ENCODE measurements at places on chromosomes 6 and 20.

GRCh38 chr6:30613251-30614043, 3.6 kb downstream of the PPP1R10 start:
- no peak for DNase-seq
- peaks cover 46% of the 10 kb centered on the region for H3K36me3 ChIP-seq
- H3K4me3 ChIP-seq, result peak overlapping the region; percentile 99
- H3K27ac ChIP-seq, result peak overlapping the region; percentile 31
- peaks cover 34% of the 10 kb centered on the region for H3K27me3 ChIP-seq

- H3K27ac ChIP-seq, result no peak overlapping the region
- DNase-seq, result no peak
- no peak overlapping the region for H3K4me3 ChIP-seq
Observed at GRCh38 chr20:35267092-35267491, 10.8 kb downstream of the MMP24OS start.

GRCh38 chr6:53216301-53216700, 67.7 kb upstream of the GCM1 start:
- DNase-seq, result no peak
- no peak overlapping the region for H3K27ac ChIP-seq
- H3K36me3 ChIP-seq, result peaks cover 2% of the 10 kb centered on the region
- H3K27me3 ChIP-seq, result no peaks in the 10 kb centered on the region
- no peak overlapping the region for H3K4me3 ChIP-seq
- peaks cover 11% of the 10 kb centered on the region for H3K4me1 ChIP-seq

GRCh38 chr6:165566088-165566828, 96.8 kb downstream of the PDE10A start:
- no peak overlapping the region for H3K4me3 ChIP-seq
- no peak for DNase-seq
- no peak overlapping the region for H3K27ac ChIP-seq
- peaks cover 2% of the 10 kb centered on the region for H3K4me1 ChIP-seq

DNA sequence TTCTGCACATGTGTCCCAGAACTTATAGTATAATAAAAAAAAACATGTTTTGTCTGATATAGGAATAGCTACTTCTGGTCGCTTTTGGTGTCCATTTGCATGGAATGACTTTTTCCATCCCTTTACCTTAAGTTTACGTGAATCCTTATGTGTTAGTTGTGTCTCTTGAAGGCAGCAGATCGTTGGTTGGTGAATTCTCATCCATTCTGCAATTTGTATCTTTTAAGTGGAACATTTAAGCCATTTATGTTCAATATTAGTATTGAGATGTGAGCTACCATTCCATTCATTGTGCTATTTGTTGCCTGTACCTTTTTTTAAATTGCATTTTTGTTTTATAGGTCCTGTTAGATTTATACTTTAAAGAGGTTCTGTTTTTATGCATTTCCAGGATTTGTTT, 55.1 kb upstream of the PHIP start:
- peaks cover 9% of the 10 kb centered on the region for H3K36me3 ChIP-seq
- H3K27me3 ChIP-seq, result no peaks in the 10 kb centered on the region
- H3K4me3 ChIP-seq, result no peak overlapping the region
- H3K27ac ChIP-seq, result no peak overlapping the region

GRCh38 chr6:126039284-126039683, 52.9 kb downstream of the TRMT11 start:
- H3K4me3 ChIP-seq, result no peak overlapping the region
- H3K27ac ChIP-seq, result no peak overlapping the region
- peaks cover 37% of the 10 kb centered on the region for H3K36me3 ChIP-seq
- H3K27me3 ChIP-seq, result no peaks in the 10 kb centered on the region
- H3K4me1 ChIP-seq, result peaks cover 21% of the 10 kb centered on the region

GRCh38 chr20:1671891-1672669, 14.5 kb upstream of the SIRPG start:
- H3K27ac ChIP-seq, result no peak overlapping the region
- no peak overlapping the region for H3K4me3 ChIP-seq
- H3K27me3 ChIP-seq, result peaks cover 29% of the 10 kb centered on the region
- H3K4me1 ChIP-seq, result no peaks in the 10 kb centered on the region

DNA sequence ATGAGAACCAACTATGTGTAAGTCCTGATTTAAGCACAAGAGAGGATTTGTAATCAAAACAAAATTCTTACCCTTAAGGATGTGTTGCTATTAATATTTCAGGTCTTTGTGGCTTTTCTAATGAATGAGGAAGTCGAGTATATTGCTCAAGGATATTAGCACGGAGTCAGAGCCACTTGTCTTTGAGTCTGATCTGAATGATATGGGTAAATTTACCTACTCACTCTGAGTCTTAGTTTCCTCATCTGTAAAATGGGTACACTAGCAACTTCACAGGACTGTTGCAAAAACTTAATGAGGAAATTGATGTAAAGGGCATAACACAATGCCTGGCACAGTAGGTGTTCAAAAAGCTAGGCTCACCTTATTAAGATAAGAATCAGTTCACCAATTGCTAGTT, 30.0 kb upstream of the QKI start:
- no peak overlapping the region for H3K4me3 ChIP-seq
- no peaks in the 10 kb centered on the region for H3K27me3 ChIP-seq
- no peak overlapping the region for H3K27ac ChIP-seq
- H3K36me3 ChIP-seq, result no peaks in the 10 kb centered on the region

DNA sequence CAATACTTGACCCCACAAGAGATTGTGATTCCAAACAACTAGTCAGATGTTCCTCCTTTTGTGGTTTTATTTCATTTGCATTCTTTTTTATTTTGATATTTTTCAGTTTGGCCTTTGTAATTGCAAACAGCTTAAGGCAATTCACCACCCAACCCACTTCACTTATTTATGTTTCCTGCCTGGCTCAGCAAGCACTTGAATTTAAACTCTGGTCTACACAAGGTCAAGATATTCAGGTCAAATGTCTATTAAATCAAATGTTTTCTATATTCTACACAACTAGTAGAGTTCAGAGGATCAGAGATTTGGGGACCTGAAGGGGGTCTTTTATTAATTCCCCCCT, 100.1 kb downstream of the SGK1 start:
- no peaks in the 10 kb centered on the region for H3K36me3 ChIP-seq
- no peak overlapping the region for H3K4me3 ChIP-seq
- no peak for DNase-seq
- H3K27ac ChIP-seq, result no peak overlapping the region
- H3K27me3 ChIP-seq, result no peaks in the 10 kb centered on the region
- H3K4me1 ChIP-seq, result no peaks in the 10 kb centered on the region

GRCh38 chr6:167426084-167426483, 101.2 kb downstream of the TTLL2 start:
- peaks cover 17% of the 10 kb centered on the region for H3K36me3 ChIP-seq
- H3K27me3 ChIP-seq, result no peaks in the 10 kb centered on the region
- no peak overlapping the region for H3K4me3 ChIP-seq
- peaks cover 23% of the 10 kb centered on the region for H3K4me1 ChIP-seq

DNA sequence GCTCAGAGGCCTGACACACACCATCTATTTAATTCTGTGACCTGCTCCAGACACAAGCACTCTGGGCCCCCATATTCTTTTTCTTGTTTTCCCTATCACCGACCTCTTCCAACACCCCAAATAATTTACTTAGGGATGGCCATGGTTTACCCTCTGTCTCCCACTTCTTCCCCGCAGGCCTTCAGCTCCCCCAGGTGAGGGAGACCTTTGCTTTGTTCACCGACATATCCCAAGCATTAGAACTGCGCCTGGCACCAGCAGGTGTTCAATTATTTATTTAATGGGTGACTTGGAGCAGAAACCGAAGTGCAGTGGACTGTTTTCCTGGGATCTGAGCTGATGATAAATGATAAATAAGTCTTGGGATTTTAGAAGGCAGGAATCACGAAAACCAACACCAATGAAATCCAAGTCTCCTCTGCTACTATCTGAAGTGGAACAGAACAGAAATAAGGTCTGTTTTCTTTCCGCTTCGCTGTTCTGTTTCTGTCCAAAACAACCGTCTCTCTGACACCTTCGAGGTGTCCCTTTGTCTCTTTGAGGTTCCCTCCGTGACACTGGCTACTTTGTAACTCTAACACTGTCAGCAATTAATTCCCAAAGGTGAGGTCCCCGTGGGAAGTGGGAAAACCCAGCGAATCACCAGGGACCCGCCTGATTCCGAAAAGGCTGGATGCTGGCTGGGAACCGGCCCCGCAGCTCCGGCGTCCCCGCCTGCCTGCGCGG, 1.1 kb upstream of the RIN2 start:
- peak overlapping the region; percentile 97 for H3K4me3 ChIP-seq
- peak overlapping the region; percentile 57 for H3K27ac ChIP-seq
- peaks cover 29% of the 10 kb centered on the region for H3K4me1 ChIP-seq
- H3K36me3 ChIP-seq, result no peaks in the 10 kb centered on the region
- no peak for DNase-seq

DNA sequence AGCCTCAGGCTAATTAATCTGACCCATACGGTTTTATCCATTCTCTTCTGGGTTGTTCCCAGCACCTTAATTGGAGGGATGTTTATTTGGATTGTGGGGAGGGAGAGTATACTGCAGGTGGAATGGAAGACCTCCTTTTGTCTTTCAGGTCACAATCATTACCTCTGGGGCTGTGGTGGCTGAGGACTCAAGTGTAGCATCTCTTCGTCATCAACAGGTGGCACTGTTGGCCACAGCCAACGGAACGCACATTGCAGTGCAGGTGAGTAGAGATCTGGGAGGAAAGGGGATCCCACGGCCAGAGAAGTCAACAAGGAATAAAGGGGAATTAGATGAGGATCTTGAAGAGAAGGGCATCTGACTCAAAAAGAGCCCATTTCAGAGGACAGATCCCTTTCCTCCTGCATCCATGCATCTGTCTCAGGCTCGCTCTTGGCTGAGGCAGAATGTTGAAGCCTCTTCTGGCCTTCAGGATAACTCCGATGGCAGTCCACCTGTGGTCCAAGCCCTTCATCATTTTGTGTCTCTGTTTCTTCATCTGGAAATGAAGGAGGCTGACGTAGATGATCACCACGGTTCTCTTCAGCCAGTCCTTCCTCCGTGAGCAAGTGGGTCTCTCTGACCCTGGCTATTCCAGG, 3.2 kb upstream of the DEF6 start:
- DNase-seq, result peak; percentile 20
- H3K4me1 ChIP-seq, result peaks cover 2% of the 10 kb centered on the region
- peaks cover 4% of the 10 kb centered on the region for H3K36me3 ChIP-seq

DNA sequence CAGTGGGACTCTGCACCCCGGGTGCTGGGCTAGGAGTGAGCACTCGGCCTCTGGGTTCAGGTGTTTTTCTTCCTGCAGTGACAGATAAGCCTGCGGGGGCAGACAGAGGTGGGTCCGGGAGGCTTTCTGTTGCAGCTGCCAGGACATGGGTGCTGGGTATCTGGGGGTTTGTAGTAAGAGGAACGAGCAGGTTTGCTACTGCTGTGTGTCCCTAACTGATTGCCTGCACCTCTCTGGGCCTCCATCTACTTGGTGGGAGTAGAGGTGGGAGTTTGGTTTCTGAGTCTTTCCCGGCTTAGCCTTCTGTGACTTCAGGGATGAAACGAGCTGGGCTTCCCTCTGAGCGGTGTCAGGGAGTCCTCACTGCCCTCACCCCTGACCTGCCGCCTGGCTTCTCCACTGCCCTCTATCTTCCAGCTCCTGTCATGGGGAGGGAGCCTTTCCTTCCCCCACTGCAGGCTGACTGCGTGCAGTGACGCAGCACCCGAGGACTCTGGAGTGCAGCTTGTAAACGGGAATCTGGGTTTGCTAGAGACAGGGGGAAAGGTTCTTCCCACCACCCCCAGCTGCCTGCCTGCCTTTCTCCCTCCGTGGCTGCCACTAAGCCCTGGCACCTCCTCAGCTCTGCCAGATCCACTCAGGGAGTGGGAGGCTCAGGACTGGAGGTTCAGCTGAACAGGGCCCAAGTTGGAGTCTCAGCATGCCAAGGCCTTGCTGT, 6.7 kb downstream of the DLGAP4 start:
- H3K4me1 ChIP-seq, result no peaks in the 10 kb centered on the region
- H3K36me3 ChIP-seq, result peaks cover 2% of the 10 kb centered on the region
- H3K27me3 ChIP-seq, result peaks cover 54% of the 10 kb centered on the region
- no peak overlapping the region for H3K27ac ChIP-seq
- no peak for DNase-seq

DNA sequence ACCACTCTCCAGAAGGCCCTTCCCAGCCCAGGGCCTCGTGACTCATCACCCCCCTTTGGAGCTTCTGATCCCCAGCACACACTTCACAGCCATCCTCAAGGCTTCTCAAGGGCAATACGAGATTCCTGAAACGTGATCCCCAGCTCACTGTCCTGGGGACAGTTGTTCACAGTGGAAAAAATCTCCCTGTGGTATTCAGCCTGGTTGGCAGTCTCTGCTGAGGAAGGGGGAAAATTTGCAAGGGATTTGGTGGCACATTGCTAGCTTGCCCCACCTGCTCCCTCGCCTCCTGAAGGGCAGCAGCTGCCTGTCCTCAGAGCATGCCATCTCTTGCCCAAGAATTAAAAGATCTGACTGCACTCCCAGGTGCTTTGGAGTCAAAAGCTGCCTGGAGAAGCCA, 20.7 kb upstream of the PKHD1 start:
- H3K36me3 ChIP-seq, result peaks cover 4% of the 10 kb centered on the region
- DNase-seq, result no peak
- H3K4me3 ChIP-seq, result no peak overlapping the region
- H3K27ac ChIP-seq, result peak overlapping the region; percentile 66
- H3K27me3 ChIP-seq, result peaks cover 8% of the 10 kb centered on the region
- H3K4me1 ChIP-seq, result no peaks in the 10 kb centered on the region

DNA sequence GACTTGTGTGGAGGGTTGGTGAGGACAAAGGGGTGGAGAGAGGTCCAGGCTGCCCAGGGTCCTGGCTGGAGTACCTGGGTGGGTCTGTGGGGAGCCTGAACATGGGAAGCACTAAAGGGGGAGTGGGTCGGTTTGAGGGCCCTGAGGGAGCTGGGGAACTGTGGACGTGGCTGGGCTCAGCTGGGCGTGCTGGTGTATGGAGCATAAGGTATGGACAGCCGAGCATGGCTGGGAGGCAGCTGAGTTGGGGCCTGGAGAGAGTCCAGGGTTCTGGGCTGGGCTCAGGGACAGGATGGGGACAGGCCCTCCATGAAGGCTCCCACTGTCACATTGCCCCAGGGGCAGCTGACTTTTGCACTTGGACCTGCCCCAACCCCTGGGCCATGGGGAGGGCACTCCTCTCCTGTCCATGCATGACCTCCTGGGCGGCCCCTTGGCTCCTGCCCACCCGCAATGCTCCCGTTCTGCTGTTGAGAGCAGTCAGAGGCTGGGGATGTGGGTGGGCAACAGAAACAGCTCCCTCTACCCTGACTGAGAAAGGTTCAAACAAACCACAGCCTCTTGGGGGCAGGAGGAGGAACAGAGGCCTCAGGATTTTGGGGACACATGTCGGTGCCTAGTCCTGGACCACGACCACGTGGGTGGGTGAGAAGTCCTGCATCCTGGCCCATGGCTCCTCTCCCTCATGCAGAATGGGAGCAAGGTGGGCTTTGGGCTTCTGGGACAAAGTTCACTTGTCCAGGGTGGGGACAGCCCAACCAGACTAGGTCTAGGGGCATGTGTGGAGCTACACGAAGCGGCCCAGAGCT, 4.5 kb downstream of the C20orf204 start:
- H3K27me3 ChIP-seq, result peaks cover 85% of the 10 kb centered on the region
- peaks cover 4% of the 10 kb centered on the region for H3K4me1 ChIP-seq
